Stimulated activated CD4-positive, alpha-beta T cell treated with anti-CD3 and anti-CD28 coated beads, TNF-alpha, amount 100 ng/mL, for 48 hours (primary cell): ENCODE measurements at places on chromosomes 11 and 22.
A peak's percentile ranks its signal among the peaks of the same experiment; 100 is the strongest.

DNA sequence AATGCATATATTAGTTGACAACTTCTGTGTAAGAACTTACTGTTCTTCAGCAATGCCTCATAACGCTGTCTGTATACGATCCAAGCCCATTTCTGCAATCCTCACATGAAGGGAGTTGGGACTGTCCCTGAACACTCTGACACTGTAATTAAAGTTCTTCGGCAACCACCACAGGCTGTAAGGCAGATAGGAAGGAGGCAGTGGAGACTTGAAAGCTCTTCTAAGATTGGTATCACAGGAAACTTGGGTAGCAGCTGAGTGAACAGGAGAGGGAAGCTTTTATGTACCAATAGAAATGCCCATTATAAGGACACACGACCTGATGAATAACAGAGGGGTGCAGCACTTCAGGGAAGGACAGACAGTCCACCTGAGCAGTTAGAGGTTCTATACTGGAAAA, 12.0 kb upstream of the GAB2 start:
- no peak for DNase-seq

GRCh38 chr11:131827430-131827829, 457.0 kb downstream of the NTM start:
- no peak for DNase-seq

DNA sequence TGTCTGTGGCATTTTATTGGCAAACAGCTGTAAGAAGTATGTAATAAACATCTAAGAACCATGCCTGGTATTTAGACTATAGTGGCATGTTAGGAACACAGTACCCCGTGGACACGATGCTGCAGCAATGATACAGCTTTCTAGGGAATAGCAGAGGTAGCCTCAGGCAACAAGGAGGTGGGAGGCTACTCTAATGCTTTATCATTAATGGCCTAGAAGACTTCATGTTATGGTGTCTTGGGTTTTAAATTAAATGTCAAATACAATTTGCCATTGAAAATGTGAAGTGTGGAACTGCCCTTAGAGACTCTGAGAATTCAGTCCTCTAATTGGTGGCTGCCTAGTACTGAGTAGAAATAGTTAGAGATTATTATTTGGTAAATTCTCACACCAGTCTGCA, 516.9 kb downstream of the CNTN5 start:
- no peak for DNase-seq

DNA sequence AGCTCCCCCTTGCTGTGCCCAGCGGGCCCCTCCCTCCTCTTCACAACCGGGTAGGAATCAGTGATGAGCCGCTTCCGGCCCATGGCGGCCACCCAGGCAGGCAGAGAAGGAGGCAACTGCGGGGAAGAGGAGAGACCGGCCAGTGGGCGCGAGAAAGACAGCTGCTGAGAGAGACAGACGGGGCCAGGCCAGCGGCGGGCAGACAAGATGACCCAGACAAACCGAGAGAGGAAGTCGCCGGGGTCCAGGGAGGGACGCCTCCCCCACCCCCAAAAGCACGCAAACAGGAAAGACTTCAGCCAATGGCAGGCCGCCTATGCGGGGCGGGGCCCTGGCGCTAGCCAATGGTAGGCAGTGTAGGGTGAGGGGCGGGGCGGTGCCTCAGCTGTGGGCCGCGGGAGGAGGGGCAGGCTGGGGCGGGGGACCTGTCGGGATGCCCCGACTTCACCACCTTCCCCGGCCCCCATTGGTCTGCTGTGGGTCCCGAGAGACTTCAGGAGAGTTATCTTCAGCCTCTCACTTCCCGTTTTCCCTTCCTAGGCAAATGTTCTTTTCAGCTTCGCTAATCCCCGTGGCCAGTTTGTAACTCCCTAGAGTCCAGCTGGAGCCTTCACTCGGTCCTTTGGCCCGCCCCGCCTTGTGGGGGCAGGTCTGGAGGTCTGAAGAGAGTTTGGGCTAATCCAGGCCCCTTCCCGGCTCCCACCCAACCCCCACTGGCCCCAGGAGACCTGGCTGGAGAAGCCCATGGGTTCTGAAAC, at the start of gene POLD4:
POLD4 (minus strand) TSS at position 230 of the 758 bp plus-strand sequence; CDS start at position 83, 147 bp downstream.
- DNase-seq = peak; percentile 98

DNA sequence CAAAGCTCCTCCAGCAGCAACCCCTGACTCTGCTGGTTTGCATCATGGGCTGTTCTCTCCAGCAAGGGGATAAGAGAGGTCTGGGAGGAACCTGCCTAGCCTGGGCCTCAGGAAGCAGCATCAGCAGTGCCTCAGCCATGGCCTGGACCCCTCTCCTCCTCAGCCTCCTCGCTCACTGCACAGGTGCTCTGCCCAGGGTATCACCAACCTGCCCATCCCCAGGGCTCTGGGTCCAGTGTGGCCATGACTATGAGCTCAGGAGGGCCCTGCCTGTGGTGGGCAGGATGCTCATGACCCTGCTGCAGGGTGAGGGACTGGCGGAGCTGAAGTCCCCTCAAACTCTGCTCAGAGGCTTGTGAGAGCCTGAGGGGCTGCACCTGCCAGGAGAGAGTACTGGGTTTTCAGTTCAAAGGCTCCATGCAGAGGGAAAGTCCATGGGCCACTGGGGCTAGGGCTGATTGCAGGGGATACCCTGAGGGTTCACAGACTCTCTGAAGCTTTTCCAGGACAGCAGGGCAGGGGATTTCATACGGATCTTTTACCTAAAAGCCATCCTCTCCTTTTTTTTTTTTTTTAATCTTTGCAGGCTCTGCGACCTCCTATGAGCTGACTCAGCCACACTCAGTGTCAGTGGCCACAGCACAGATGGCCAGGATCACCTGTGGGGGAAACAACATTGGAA, 115.8 kb upstream of the IGLL5 start:
- no peak for DNase-seq

DNA sequence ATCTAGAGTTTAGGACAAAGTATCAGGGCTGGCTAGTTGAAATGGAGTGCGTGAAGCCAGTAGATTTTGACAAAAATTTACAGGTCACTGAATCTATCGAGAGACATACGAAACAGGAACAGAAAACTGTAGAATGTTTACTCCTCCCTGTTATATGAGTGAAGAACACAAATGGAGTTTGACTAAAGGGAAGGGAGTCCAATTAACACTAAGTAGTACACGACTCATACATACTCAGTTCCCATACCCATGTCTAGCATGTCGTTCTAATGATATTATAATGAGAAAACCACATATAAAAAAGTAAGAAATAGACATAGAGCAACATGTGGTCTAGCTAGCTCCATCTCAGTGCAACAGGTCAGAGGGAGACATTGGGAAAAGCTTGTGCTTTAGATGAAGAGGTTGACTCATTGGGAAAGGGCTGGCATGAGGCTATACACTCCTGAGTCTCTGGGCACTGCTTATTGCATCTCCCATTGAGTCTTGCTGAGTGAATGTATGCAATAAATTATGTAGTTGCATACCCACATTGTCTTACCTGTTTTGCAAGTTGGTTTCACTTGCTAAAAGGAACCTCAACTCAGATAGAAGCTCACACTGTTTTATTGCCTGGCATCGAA, 43.5 kb downstream of the CD44 start:
- DNase-seq = no peak

GRCh38 chr11:61969391-61969758, 1.9 kb upstream of the FTH1 start:
- DNase-seq = no peak

DNA sequence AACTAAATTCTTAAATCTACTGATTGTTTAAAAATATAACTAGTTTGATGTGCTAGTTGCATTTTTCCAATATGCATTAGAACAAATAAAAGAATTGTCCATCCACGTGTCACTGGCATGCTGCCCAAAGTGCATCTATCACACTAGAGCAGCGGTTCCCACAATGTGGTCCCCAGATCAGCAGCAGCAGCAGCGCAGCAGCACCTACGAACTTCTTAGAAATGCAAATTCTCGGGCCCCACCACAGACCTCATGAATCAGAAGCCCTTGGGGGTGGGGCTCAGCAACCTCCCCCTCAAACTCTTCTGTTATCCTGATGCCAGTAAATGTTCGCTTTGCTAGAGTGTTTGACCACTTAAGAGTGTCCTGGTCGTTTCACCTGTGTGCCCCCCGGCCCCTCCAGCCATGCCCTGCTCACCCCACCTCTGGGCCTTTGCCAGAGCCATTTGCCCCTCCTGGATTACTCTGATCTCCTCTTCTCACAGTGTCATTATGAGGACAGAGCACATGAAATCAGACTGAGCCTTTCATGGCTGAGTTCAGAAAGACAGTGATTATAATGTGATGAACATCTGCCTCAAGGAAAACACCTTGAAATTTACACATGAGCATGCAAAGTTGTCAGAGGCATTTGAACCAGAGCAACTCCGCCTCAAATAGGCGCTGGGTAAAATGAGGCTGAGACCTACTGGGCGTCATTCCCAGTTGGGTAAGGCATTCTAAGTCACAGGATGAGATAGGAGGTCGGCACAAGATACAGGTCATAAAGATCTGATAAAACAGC, 12.6 kb upstream of the VSIG10L2 start:
- DNase-seq = no peak

GRCh38 chr11:104655066-104655465, 243.2 kb downstream of the CASP12 start:
- DNase-seq = no peak

DNA sequence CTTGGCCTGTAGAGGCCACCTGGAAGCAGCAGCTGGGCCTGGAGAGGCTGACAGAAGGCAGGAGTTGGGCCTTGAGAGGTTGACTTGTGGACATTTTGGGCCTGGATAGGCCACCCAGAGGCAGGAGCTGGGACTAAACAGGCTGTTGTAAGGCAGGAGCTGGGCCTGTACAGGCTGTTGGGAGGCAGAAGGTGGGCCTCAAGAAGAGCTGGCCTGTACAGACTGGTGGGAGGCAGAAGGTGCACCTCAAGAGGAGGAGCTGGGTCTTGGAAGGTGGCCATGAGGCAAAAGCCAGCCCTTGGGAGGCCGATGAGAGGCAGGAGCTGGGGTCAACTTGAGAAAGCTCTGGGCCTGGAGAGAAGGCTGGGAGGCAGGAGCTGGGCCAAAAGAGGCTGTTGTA, 45.3 kb downstream of the OR4C45 start:
- no peak for DNase-seq
